ENCODE measurements at places on chromosomes 16 and 17. TPM values are rescaled to one million over a fixed set of nuclear protein-coding genes. Genes with fewer than 3 reads are reported as not detected.

DNA sequence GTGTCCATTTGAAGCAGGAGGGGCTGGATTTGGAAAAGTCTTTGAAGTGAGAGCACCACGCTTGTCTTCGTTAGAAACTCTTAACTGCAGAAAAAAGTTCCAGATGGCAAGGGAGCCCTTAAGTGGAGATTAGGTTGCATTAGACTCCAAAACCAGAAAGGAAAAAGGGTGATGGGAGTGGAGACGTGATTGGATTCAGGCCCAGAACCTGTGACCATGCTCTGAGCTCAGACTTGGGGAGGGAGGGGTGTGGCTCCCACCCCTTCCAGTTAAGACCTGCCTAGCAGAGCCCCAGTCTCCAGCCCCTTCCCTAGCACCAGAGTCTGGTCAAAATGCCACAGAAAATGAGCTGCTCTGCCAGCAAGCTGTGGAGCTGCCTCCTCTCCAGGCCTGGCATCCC, 6.4 kb upstream of the LGALS9 start:
- no peak for DNase-seq

The IL17C gene
- polyA plus RNA-seq = 0.13 TPM

The MYH1 gene
- 0.05 TPM for polyA plus RNA-seq

DNA sequence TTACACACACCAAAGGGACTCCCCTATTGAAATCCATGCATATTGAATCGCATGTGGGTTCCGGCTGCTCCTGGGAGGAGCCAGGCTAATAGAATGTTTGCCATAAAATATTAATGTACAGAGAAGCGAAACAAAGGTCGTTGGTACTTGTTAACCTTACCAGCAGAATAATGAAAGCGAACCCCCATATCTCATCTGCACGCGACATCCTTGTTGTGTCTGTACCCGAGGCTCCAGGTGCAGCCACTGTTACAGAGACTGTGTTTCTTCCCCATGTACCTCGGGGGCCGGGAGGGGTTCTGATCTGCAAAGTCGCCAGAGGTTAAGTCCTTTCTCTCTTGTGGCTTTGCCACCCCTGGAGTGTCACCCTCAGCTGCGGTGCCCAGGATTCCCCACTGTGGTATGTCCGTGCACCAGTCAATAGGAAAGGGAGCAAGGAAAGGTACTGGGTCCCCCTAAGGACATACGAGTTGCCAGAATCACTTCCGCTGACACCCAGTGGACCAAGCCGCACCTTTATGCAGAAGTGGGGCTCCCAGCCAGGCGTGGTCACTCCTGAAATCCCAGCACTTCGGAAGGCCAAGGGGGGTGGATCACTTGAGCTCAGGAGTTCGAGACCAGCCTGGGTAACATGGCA, 2.2 kb downstream of the GAA start:
- DNase-seq = no peak

The TBC1D3E gene
- not detected for polyA plus RNA-seq

- no peak for DNase-seq
Observed at GRCh38 chr17:60077226-60077625, 1.5 kb downstream of the HEATR6 start.

DNA sequence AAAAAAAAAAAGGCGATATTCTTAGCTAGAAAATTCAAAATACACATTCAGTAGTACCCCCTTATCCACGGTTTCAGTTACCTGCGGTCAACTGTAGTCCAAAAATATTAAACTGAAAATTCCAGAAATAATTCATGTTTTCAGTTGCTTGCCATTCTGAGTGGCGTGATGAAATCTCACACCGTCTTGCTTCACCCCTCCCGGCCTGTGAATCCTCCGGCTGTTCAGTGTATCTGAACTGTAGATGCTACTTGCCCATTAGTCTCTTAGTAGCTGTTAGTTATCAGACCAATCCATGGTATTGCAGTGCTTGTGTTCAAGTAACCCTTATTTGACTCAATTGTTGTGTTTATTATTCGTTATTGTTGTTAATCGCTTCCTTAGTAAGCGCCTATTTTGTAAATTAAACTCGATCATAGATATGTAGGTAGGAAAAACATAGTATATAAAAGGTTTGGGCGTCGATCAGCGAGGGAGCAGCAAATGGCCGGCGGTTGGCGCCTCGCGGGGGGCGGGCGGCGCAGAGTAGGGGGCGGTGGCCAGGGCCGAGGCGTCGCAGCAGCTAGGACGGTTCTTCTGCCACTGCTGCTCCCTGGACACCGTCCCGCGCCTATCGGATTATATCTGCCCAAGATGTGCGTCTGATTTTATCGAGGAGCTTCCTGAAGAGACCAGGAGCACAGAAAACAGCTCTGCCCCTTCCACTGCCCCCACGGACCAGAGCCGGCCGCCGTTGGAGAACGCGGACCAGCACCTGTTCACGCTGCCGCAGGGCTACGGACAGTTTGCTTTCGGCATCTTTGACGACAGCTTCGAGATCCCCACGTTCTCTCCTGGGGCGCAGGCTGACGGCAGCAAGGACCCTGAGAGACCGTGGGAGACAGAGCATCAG, 39.8 kb upstream of the AKAP1 start:
- no peak for DNase-seq

DNA sequence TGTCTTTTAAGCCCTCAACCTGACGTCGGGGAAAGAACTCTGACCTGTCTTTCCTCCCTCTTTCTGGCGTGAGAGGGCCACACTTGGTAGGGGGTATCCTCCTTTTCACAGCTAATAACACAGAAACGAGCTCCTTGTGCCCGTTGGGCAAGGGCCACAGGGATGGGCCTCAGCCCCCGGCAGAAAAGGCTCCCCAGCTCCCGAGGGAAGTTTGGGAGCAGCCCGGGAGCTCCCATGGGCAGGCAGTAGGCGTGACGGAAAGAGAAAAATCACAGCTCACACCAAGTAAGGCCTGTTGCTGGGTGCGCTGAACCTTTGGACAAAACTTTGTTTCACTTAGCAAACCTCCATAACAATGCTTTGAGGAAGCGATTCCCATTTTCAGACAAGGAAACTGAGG, 82.8 kb upstream of the MED9 start:
- no peak for DNase-seq

- DNase-seq = no peak
Observed at GRCh38 chr16:19850131-19850817, 34.4 kb downstream of the GPRC5B start.

DNA sequence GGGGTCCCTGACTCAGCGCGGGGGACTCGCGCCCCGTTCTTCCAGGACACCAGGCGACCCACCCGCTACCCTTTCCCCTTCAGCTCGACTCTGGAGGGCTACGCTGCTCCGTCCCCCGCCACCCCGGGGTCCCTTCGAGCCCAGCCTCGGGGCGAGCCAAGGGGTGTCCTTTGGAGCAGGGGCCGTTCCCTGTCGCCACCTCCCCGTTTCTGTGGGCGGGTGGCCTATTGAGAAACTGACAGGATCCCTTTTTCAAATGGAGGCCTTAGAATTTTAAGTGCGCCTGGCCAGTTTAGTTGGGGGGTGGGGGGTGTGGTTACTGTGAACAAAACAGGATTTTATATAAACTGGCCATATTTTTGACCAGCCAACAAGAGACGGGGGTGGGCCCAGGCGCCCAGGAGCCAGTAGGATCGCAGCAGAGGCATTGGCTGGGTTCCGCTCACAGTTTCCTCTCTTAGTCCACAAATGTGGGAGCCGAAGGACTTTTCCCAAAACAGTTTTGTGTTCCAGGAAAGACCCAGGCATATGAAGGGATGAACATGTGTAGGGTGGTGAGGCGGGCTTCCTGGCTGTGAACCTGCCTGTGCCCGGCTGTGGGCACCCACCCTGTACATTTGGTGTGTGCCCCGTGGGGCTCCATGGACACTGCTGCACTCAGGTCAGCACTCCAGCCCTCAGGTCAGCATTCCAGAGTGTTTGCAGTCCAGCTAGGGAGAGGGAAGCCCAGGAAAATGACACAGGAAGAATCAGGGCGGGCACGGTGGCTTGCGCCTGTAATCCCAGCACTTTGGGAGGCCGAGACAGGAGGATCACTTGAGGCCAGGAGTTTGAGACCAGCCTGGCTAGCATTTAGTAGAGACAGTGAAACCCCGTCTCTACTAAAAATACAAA, 722 bp upstream of the TIMP2 start:
- DNase-seq = no peak

- no peak for DNase-seq
Observed at GRCh38 chr17:32264823-32265191, 825 bp upstream of the RHBDL3 start.

The MYL11 gene
- 0.63 TPM for polyA plus RNA-seq

DNA sequence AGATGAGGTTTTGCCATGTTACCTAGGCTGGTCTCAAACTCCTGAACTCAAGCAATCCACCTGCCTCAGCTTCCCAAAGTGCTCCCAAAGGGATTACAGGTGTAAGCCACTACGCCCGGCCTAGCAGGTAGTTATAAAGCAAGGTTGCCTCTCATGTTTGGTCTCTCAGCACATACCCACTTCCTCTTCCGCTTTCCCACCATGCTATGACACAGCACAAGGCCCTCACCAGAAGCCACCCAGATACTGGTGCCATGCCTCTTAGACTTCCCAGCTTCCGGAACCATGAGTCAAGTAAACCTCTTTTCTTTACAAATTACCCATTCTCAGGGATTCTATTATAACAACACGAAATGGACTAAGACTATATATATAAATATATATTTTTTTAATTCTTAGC, 143.6 kb downstream of the COPRS start:
- no peak for DNase-seq

DNA sequence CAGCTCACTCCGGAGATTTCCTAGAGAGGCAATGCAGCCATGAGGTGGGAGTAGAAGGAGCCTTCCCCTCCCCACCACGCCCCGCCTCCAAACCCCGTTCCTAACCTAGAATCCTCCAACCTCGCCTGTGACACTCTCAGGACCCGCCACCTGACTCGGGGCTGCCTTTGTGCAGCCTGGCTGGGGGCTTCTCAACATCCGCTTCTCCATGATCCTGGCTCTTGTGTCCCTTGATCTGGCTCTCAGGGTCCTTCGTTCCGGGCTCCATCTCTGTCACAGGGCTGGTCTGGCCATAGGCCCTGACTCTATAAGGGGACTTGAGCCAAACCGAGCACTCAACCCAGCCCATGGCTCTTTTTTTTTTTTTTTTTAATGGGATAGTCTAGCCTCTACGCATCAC, 24.3 kb downstream of the CDRT15 start:
- DNase-seq = no peak

GRCh38 chr16:63789603-63790002, 1332.3 kb downstream of the CDH11 start:
- no peak for DNase-seq

DNA sequence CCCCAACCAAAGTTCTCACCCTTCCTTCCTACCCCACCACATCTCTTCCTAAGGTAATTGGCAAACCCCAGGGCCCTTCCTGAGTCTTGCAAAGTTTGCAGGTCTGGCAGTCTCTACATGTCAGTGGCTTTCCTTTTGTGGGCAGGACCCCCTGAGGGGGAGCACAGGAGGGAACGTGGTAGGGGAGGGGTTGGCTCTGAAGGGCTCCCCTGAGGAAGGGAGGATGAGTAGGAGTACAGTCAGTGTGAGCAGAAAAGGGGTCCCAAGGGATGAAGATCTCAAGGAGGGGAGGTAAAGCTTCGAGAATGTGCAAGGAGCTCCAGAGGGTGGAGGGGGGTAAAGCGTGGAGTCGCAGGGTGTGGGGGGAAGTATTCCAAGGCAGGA, 206.9 kb downstream of the RAB11FIP4 start:
- DNase-seq = no peak

GRCh38 chr17:50364715-50365114, 8.3 kb downstream of the MRPL27 start:
- DNase-seq = no peak

DNA sequence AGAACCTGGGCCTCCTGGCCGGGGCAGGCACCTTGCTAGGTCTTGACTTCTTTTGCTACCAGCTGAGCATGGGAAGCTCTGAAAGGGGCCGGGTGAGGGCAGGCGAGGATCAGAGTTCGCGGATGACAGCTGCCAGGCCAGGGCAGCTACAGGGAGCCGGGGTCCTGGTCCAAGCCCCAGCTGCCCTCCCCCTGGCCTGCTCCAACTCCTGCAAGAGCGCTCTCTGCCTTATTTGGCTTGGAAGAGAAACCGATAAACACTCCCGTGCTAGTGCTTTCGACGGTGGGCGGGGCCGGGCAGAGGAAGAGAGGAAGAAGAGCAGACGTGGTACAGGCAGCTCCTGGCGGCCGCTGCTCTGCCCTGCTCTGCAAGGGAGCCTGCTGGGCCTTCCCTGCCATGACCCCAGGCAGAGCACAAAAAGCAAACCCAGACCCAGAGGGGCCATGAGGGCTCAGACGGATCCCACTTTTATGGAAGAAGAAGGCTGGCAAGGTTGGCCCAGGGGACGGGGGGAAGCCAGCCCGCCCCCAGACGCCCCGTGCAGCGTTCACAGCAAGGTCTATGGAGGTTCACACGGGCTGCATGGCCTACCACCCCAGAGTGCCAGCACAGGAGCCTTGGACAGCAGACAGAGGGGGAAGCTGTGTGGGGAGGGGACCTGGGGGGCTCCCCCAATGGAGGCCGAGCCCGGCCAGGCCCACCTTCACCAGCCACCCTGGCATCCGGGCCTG, 25.6 kb downstream of the PIEZO1 start:
- no peak for DNase-seq

The EVPLL gene
- polyA plus RNA-seq = 0.23 TPM

DNA sequence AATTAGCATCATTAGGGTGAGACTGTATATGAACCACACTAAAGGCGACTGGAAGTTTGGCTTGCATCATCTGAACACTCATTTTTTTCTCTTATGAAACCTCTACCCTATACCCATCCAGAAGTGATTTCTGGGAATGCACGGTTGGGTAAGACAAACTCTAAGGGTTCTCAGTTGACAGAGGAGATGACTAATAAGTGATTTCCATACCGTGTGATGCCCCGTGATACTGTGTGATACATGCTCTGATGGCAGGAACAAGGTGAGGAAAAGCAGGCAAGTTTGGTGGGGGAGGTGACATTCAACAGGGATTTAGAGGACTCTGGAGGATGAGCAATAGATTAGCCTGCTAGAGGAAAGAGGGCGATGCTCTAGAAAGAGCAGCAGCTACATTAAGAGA, 156.4 kb upstream of the CCL2 start:
- DNase-seq = no peak

DNA sequence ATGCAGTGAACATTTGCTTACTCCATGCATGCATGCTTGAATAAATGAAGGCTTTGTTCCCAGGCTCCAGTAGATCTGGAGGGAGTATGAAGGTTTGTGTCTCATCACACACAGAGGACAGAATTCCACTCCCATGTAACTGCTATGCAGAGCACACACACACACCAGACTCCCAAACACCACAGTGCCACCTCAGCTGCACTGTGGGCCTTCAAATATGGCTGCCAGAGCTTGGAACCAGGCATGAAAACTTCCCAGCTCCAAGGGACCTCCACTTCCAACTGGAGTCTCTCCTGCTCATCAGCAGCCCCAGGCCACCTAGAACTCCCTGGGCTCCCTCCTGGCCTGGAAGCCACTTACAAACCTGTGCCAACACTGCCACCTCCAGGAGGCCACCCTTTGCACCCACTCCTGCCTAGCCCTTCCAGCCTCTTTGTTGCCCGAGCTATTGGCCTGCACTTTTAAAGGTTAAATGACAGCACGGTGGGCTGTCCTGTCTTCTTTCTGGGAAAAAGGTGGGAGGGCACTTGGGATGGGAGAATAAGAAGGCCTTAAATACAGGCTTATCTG, 151.2 kb downstream of the ZNF423 start:
- DNase-seq = no peak

The ABR gene
- 49.2 TPM for polyA plus RNA-seq

The HAP1 gene
- 1.3 TPM for polyA plus RNA-seq

Measured in left kidney (tissue), 8 donors.